ENCODE measurements at places on chromosomes 16 and 17.
A peak's percentile ranks its signal among the peaks of the same experiment; 100 is the strongest.

GRCh38 chr17:43400943-43401717, 2.3 kb downstream of the ARL4D start:
- DNase-seq, result no peak

DNA sequence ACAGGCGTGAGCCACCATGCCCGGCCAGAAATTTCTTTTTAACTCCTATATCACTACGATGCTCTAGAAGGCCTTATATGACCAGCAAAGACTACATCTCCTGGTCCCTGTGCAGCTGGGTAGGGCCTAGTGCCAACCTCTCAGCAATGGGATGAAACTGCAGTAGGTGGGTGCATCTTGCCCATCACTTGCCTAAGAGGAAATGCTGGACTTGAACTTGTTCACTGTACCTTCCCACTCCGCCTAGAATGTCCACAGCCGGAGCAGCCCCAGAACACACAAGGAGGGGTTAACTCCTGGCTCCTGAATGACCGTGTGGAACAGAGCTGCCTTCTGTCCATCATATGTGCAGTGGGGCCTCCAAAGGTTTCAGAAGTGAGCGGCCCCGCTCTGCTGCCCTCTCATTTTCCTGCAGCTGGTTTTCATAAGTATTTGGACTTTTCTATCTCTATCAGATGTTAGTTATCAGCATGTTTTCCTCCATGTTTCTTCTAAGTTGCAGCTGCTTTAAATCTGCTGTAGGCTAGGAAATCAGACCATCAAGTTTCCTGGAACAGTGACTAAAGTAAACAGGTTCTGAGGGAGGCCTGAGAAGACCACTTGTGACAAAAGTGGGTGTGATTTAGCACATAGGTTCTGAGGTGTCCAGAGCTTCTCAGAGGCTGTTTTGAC, 52.5 kb downstream of the WSB1 start:
- DNase-seq, result no peak

DNA sequence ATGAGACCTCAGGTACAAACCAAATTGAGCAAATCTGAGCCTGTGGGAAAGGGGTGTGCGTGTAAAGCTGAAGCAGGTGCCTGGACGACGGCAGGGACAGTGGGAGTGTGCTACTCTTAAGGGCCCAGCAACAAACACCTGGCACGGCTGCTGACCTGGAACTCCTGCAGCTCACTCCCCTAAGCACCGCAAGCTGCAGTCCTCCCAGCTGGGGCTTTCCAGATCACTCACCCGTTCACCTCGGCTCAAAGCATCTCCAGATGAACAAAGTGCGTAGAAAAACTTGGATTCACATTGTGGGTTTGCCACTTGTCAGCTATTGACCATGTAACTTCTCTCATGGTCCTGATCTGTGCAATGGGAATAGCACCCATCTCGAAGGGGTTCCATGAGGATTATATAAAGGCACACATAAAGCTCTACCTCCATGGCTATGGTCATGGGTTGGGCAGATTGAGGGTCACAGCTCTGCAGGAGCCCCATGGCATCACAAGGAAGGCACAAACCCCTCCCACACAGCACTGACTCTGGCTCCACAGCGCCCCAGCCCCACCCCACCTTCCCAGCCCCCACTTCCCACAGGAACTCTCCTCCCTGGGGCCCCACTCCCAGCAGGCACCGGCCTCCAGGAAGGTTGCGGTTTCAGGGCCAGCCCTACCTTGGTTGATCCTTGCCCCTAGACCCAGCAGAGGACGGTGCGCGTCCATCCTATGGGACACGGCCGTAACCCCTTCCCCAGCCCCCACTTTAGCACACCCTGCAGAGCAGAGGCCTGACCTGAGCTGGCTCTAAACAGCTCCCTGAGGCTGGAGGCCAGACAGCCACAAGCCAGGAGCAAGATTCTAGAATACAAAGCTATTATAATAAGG, 21.9 kb downstream of the ST3GAL2 start:
- no peak for DNase-seq

DNA sequence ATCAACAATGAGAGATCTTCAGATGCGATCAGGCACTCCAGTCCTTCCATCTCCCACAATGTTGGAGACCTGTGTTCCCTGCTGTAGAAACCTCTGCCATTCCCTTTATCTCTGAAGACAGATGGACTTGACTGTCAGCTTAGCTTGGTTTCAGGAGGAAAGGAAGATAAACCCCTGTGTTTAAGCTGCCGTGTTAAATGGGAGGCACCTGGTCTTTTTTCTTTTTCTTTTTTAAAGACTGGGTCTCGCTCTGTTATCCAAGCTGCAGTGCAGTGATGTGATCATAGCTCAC, 63.1 kb downstream of the USP22 start:
- DNase-seq, result no peak

DNA sequence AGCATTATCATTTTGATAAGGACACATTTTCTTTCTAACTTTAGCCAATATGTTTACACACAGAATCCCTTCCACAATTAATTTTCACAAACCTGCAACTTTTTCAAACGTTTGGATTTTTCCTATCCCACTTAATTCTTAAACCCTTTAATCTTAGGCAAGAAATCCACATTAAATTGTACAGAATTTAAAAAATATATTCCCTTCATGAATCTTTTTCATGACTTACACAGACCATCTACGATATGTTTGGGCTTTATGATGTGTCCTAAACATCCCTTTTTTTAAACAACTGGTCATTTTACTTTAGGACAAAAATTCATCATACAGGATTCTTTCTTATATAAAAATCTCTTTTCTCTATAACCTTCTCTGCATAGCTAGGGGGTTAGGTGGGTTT, 241.5 kb upstream of the CNTNAP4 start:
- no peak for DNase-seq

DNA sequence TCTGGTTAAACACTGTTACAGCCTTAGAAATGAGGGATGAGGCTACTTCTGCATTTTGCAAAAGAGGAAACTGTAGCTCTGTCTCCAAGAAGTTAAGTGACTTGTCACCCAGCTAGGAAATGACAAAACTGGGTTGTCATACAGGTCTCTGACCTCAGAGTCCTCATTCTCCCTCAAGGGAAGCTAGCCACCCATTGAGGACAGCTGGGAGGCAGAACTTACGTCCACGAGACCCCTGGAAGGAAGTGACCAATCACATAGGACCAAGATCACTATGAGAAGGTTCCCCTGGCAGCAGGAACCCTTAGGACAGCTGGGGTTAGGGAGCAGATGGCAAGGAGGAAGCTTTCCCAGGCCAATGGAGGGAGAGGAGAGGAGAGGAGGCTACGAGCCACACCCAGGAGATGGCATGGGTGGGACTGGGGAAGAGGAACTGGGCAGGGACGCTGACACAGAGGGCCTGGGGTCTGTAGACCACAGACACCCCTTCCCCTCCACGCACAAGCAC, 11.2 kb downstream of the METTL22 start:
- no peak for DNase-seq

DNA sequence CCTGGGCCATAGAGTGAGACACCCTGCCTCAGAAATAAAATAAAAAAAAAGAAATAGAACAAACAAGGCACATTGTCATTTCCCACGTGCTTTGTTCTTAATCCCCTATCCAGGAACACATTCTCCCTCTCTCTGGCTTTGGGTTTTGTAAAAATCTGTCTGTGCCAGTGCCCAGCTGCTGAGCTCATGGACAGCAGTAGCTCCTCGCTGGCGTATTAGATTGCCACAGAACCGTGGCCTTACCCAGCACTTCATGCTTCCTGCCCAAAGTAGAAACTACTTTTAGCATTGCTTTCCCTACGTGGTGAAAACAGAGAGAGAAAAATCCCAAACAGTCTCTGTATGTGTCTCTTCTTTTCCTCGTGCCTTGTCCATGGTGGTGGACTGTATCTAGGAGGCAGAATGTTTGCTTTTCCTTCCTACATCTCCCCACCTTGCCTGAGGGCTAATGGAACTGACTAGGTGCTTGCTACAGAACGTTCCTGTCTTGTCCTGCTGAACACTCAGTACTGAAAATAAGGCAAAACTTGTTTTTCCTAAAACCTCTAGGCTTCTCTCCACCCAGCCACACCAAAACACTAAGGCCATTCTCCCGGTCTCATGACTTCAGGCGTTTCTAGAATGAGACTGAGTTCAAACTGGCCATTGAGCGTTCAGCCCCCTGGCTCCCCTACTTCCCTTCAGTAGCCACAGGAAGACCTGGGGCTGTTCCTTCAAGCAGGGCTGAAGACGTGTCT, 26.1 kb downstream of the MNT start:
- DNase-seq, result no peak

- no peak for DNase-seq
Measured at GRCh38 chr16:89393738-89394406, 96.5 kb downstream of the ANKRD11 start.

- no peak for DNase-seq
Measured at GRCh38 chr16:15671530-15672117, 21.6 kb downstream of the NDE1 start.

- no peak for DNase-seq
Measured at GRCh38 chr17:59110973-59111372, 4.3 kb upstream of the TRIM37 start.

DNA sequence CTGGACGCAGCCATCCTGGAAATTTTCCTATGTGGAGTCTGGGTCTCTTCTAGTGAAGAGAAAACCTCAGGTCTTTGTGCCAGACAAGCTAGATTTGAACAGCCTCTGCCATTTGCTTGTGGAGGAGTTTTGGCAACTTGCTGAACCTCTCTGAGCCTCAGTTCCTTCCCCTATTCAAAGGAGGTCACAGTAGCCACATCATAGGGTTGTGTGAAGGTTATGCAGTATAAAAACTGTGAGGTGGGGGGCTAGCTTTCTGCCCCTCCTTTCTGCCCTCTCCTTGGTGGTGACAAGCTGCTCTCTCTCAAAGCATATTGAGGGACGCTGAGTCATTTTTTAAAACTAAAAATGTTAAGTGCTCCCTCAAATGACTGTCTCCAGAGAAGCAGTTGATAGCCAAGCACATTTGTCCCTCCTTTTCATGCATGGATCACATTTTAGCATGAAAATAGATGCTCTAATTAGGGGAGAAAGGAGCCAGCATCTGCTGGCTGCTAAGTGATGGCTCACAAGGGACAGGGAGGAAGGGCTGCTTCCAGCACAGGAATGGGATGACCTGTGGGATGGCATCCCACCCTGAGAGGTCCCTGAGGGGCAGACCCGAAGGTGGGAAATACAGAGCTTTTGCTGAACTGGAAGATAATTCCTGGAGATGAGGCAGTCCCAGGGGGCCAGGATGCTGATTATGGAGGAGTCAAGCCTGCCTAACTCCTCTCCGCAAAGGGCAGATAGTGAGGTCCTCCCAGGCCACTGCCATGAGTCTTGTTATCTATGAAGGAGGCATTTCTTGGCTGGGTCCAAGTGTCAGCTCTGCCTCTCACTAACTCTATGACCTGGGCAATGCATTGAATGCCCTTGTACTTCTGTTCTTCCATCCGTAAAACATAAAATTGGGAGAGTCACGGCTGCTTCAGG, 218.8 kb downstream of the RAB11FIP4 start:
- no peak for DNase-seq

GRCh38 chr17:74432766-74433391, 991 bp downstream of the GPRC5C start:
- DNase-seq, result no peak

DNA sequence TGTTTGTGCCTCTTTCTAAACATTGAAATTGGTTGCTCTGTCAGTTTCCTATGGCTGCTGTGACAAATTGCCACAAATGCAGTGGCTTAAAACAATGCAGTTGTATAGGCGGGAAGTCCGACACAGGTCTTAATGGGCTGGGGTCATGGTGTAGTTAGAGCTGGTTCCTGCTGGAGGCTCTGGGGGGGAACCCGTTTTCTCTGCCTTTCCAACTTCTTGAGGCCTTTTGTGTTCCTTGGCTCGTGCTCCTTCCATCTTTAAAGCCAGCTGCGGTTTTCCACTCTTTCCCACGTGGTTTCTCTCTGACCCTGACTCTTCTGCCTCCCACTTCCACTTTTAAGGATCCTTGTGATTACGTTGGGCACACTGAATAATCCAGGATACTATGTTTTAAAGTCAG, 12.5 kb downstream of the EPN2 start:
- DNase-seq, result no peak

DNA sequence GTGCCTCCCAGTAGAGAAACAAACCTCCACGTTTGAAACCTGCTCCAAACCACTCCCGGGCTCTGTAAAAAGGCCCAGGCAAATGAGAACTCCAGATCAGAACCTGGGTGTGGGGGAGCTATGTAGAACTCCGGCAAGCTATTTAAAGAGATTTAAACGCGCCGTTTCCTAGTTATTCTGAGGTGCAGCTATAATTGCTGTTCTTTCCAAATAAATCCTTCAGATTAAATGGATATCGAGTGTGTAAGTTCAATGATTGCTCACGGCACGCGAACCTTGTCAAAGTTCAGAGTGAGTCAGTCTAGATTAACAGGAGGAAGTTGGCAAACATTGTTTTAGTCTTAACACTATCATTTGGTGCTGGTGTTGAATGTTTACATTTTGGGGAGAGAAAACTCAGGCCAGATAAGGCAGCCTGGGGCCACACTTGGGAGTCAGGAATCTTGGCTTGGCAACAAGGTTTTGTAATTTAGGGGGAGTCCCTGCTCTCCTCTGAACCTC, 92.9 kb upstream of the SALL1 start:
- DNase-seq, result no peak

- no peak for DNase-seq
Measured at GRCh38 chr16:66359811-66360608, 6.5 kb upstream of the CDH5 start.

DNA sequence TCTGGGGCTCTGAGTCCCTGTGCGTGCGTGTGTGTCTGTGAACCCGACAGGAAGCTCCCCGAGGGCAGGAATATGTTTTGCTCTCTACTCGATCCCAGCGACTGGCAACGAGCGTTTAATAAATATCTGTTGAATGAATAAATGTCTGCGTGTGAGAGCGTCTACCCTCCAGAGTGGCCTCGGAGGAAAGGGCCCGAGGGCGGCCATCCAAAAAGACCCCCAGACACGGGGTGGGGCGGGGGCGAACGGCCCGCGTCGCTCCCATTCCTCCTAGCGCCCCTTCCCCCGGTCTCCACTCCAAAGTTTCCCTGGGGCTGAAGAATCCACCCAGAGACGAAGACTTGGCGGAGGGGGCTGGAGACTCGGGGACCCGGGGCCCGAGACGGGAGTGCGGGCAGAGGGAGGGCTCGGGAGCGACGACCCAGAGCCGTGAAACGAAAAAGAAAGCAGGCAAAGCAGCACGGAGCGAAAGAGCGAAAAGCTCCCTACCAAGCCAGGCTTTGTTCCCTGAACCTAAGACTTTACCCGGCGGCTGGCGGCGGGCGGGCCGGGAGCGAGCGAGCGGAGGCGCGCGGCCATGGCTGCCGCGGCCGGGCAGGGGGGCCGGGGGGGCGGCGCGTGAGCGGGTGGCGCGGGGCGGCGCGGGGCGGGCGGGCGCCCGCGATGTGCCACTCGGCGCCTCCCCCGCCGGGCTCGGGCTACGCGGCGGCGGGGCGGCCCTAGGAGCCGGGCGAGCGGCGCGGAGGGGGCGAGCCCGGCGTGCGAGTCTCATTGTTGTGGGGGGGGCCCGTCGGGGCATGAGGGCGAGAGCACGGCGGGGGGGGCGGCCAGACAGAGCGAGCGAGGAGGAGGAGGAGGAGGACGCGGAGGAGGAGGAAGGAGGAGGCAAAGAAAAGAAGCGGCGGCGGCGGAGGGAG, at the start of gene MLLT6:
Gene MLLT6 (plus strand): TSS at position 668 of the 917 bp plus-strand sequence. CDS start 360 bp downstream, outside the sequence.
- DNase-seq, result peak; percentile 77

GRCh38 chr16:51939378-51939871, 607.5 kb downstream of the TOX3 start:
- no peak for DNase-seq

- no peak for DNase-seq
Measured at GRCh38 chr17:80751070-80751945, 206.7 kb downstream of the RPTOR start.

- no peak for DNase-seq
Measured at GRCh38 chr17:13734880-13735279, 133.2 kb upstream of the HS3ST3A1 start.

Data from upper lobe of left lung (tissue), 6 donors.